GM04504 (cell line): ENCODE measurements at places on chromosomes 6 and 20.

GRCh38 chr20:63536241-63536977 is 767 bp downstream of the PTK6 start:
- peak; percentile 24 for DNase-seq

- no peak for DNase-seq
Measured at GRCh38 chr6:4635666-4636065, 140.5 kb upstream of the CDYL start.

GRCh38 chr6:110822249-110822648 is 7.0 kb upstream of the CDK19 start:
- peak; percentile 55 for DNase-seq

DNA sequence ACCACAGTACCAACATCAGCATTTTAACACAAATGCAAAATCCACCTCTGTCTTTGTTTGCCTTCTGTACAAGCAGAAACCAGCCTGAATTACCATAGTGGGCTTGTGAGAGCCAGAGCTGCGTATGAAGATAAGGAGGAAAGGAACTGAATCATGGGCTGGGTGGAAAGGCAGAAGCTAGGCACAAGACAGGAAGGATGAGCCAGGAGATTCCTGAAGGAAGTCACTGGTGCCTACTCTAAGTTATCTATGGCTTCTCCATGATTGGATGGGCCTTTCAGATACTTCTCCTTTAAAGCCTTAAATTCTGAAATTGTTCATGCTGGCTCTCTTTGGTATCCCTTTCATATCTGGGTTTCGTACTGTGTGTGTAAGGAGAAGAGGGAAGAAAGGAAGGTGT is 140.6 kb downstream of the LCA5 start:
- no peak for DNase-seq

DNA sequence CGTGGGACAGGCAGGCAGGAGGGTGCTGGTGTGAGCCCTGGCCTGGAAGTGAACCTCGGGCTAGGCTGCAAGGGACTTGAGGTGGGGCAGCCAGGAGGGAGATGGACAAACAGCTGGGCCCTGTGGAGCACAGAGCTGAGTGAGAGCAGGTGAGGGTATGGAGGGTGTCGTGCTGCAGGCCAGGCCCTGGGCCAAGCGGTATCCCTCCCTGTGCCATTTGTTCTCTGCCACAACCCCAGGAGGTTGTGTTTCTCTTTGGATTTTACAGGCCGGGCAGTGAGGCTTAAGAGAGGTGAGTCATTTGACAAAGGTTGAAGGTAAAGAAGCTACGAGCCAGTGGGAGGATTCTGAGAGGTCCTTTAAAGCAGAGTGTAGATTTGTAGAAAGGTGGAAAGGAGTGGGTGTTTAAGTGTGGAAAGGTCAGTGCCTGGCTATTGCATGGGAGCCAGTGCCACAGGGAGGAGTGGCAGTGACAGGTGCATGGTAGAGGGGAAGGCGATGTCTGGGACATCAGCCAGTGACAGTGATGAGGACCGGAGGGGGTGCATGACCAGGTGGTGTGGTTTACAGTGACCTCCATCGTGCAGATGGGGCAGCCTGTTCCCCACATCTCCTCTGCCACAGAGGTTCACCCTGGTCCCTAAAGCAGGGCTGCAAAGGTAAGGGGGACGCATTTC is 39.8 kb downstream of the GMPR start:
- no peak for DNase-seq

DNA sequence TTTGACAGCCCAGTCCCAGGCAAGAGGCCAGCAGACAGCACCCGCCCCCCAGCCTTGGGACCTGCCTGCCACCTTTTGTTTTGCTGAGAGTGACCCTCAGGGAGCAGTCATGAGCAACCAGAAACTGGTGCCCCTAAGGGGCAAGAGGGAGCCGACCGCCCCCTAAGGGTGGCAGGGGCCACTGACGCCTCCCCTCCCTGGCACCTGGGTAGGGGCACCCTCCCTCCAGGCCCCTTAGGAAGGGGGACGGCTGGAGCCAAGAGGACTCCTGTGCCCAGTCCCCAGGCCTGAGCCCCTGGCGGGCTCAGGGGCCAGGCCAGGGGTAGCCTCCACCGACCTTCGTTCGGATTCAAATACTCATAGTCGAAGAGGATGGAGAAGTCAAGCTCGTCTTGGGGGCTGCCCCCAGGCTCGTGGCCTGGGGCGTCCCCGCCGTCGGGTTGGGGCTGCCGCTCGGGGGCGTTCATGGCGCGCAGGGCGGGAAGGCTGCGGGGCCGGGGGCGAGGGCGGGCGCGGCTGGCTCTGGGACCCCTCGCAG is 417 bp downstream of the NFATC2 start:
- DNase-seq: no peak

DNA sequence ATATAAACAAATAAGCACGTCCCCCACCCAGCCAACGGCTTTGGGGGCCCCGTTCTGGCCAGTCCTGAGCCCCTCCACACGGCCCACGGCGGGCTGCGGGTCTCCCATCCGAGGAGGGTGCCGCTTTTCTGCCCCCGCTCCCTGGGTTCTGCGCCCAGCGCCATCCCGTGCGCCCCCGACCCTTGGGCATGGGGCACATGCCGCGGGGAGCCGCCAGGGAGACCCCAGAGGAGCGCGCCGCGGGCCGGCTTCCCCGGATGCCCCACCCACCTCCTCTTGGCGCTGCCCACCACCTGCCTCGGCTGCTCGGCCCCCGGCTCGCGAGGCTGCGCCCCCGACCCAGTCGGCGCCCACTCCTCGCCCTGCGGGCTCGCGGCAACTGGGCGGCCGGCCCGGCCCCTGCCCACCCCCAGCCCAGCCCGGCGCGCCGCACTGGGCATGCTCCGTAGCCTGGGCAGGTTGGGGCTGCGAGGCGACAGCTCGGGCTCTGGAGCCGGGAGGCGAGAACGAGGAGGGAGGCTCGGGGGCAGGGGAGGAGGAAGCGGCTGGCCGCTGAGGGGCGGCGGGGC is 570 bp upstream of the PLCB4 start:
- no peak for DNase-seq

- DNase-seq: no peak
Measured at GRCh38 chr6:88135578-88136114, 30.5 kb downstream of the CNR1 start.

- no peak for DNase-seq
Measured at GRCh38 chr6:45026003-45026516, 302.1 kb upstream of the RUNX2 start.

DNA sequence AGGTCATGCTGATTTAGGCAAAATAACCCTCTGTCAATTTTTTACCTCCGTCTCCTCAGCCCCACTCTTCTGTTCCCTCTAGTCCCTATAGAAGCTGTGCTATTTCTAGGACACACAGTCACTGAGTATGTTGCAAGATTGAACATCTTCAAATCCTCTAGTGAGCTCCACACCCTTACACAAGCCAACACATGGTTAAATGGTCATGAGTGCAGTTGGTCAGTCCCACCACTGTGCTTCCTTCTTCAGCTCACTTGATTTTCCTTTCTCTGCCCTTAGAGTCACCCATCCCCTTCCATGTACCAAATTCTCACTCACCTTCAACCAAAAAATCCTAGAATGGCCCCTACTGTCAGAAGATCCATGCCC is 48.2 kb upstream of the F13A1 start:
- DNase-seq: no peak

GRCh38 chr6:130575971-130576370 is 210.2 kb downstream of the TMEM200A start:
- DNase-seq: no peak

- DNase-seq: no peak
Measured at GRCh38 chr20:61414455-61414991, 162.5 kb downstream of the CDH4 start.

- DNase-seq: no peak
Measured at GRCh38 chr6:142182004-142182403, 34.9 kb downstream of the VTA1 start.

DNA sequence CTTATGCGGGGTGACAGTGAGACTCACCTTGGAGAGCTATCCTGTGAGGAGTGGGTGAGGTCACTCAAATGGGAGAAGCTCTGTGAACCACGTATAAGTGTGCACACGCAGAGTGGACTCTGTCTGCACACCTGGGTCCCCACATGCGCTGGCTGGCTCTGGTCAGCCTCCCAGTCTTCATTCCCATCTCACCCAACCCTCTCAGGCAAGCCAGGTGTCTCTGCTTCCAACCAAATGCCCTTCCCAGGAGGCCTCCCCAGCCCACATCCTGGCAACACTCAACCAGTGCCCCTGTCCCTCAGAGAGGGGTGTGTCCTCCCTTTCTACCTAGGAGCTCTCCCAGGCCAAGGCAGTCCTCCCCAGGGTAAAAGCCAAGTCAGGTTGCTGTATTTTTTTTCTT is 8.0 kb upstream of the PI16 start:
- no peak for DNase-seq

- no peak for DNase-seq
Measured at GRCh38 chr20:4046311-4046924, 31.1 kb upstream of the RNF24 start.

DNA sequence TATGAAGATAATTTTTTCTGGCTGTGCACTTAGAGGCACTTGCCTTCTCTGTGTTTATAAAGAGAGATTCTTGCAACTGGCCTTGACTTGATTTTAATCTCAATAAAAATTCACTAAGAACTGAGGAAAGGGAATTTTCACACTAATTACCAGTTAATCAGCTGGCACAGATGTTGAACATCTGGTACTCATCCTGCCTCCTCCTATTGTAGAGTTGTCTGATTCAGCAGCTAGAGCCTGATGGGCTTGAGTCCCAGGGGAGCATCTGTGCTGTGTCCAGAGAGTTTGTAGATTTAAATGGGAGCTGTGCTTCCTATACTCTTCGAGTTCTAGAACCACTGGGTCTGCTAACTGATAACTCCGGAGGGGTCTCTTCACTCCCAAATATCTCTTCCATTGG is 284.4 kb upstream of the RNF24 start:
- peak; percentile 62 for DNase-seq

- DNase-seq: no peak
Measured at GRCh38 chr6:13561624-13562267, 12.7 kb upstream of the SIRT5 start.

GRCh38 chr6:14889611-14890593 is 356.0 kb upstream of the JARID2 start:
- no peak for DNase-seq

DNA sequence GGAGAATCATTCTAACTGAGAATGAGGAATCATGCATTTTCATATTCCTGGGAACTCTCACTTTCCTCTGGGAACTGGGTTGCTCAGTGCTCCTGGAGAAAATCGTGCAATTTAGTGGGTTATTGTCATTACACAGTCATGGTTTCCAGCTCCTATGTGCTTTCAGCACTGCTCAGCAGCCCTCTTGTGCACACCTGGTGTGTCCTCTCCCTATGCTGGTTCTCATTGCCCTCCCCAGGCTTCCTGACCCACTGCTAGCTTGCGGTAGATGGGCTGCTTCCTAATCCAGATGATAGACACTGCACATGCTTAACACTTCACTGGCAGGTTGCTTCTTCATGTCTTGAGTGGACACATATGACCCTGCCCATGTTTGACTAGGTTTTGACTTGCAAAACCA is 39.7 kb downstream of the TMEM200A start:
- no peak for DNase-seq

DNA sequence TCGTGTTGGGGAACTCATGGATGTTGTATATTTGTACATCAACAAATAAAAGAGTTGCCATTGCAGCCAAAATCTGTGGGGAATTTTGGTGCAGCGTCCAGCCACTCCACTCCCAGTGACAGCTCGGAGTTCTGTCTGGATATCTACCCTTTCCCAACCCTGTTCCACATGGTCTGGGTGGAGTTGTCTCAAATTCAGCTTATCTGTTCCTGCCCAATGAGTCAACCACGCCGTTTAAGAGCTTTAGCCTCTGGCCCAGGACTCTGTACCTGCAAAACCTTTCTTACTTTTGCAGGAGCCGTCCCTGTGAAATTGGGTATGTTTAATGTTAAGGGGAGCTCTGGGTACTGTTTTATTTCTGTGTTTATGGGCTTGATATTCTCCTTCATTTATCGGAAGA is 33.9 kb upstream of the OVOL2 start:
- DNase-seq: no peak

- DNase-seq: no peak
Measured at GRCh38 chr6:150914372-150914771, 48.9 kb downstream of the MTHFD1L start.

DNA sequence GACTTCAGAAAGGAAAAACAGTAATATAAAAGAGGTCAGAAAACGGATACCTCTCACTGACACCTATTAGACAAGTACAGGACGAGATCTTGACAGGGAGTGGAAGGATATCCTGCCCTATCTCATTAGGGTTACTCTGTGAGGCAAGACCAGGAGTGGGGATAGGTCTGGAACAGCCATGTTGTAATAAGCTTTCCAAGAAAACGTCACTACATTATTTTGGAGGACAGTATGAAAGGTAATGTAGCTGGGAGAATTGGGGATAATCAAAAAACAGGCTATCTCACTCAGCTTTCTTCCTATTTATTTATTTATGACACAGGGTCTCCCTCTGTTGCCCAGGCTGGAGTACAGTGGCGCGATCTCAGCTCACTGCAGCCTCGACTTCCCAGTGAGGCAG is 25.3 kb downstream of the HMGN4 start:
- no peak for DNase-seq

DNA sequence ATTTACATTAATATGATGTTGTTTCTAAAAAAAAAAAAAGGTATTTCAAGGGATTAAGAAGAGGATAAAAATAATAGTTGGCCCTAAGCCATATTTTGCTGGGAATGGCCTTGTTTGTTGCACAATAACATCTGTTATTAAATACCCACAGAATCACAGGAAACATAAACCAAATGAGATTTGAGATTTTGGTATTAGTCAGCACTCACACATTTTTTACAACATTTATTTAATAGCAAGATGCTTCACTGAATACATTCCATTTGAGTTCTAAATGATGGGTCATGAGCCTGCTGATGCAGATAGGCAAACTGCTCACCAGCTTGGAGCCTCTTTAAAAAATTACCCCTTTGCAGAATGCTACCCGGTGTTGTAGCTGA is 92.9 kb upstream of the ENPP5 start:
- peak; percentile 74 for DNase-seq

- DNase-seq: no peak
Measured at GRCh38 chr20:24157213-24157612, 168.6 kb upstream of the GGTLC1 start.

- peak; percentile 74 for DNase-seq
Measured at GRCh38 chr20:47789764-47790579, 4.7 kb upstream of the SULF2 start.

GRCh38 chr20:61192337-61192950 is 59.6 kb upstream of the CDH4 start:
- DNase-seq: no peak

DNA sequence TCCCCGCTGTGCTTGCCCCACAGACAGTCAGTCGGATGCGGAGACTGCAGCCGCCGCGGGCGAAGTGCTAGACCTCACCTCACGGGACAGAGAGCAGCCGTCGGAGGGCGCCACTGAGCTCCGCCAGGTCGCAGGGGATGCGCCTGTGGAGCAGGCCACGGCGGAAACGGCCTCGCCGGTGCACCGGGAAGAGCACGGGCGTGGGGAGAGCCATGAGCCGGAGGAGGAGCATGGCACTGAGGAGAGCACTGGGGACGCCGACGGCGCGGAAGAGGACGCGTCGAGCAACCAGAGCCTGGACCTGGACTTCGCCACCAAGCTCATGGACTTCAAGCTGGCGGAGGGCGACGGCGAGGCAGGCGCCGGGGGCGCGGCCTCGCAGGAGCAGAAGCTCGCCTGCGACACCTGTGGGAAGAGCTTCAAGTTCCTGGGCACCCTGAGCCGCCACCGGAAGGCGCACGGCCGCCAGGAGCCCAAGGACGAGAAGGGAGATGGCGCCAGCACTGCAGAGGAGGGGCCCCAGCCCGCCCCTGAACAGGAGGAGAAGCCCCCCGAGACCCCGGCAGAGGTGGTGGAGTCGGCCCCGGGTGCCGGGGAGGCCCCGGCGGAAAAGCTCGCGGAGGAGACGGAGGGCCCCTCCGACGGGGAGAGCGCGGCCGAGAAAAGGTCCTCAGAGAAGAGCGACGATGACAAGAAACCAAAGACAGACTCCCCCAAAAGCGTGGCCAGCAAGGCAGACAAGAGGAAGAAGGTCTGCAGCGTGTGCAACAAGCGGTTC is 66.4 kb downstream of the SSR1 start:
- DNase-seq: no peak
